ENCODE measurements at places on chromosomes 5 and 9. TPM values are rescaled to one million over a fixed set of nuclear protein-coding genes. Genes with fewer than 3 reads are reported as not detected.

GLDC gene
- 0.70 TPM for total RNA-seq

FAM221B gene
- not detected for total RNA-seq

PCDHB12 gene
- total RNA-seq = not detected

PRKACG gene
- total RNA-seq = not detected

MEIKIN gene
- total RNA-seq = not detected

NNT gene
- total RNA-seq = 56.3 TPM

VCAN gene
- total RNA-seq = 1.7 TPM

SLC46A2 gene
- total RNA-seq = not detected

RABEPK gene
- total RNA-seq = 15.6 TPM

ACOT12 gene
- not detected for total RNA-seq

IL6ST gene
- total RNA-seq = 129 TPM

KCNV2 gene
- total RNA-seq = not detected

DNA sequence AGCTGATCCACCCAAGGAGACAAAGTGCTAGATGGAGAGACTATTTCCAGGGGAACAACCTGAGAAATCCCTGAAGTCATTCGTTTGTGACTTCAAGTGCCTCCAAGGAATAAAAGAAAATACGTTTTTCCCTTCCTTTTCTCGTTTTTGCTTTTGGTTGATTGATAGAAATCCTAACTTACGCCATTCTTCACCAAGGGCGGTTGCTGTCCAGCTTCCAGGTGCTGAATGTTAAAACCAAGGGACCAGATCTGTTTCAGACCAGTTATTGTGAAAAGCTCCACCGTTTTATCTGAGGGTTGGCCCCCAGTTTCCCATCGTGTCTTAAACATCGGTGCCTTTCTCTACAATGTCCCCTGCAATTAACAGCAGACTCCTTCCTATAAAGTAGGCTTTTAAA lies 600.7 kb upstream of the SGCD start:
- H3K36me3 ChIP-seq = no peaks in the 10 kb centered on the region
- H3K4me1 ChIP-seq = no peaks in the 10 kb centered on the region
- peaks cover 40% of the 10 kb centered on the region for H3K27me3 ChIP-seq
- no peak overlapping the region for H3K27ac ChIP-seq
- no peak overlapping the region for H3K4me3 ChIP-seq

- peaks cover under 1% of the 10 kb centered on the region for H3K27me3 ChIP-seq
- H3K27ac ChIP-seq = peak overlapping the region; percentile 52
- H3K4me3 ChIP-seq = no peak overlapping the region
- no peak for DNase-seq
- H3K4me1 ChIP-seq = peaks cover 13% of the 10 kb centered on the region
These were observed 6.0 kb upstream of the PRRT1B start for GRCh38 chr9:131539223-131539923.

- peaks cover 17% of the 10 kb centered on the region for H3K4me1 ChIP-seq
- peak; percentile 17 for DNase-seq
- no peak overlapping the region for H3K27ac ChIP-seq
- H3K4me3 ChIP-seq = peak overlapping the region; percentile 44
These were observed 27.7 kb upstream of the SCGB3A1 start for GRCh38 chr5:180618829-180619562.

GRCh38 chr9:127437497-127438264 lies 13.5 kb downstream of the ZNF79 start:
- DNase-seq = peak; percentile 39
- H3K36me3 ChIP-seq = peaks cover 86% of the 10 kb centered on the region
- no peak overlapping the region for H3K4me3 ChIP-seq
- no peaks in the 10 kb centered on the region for H3K27me3 ChIP-seq
- no peaks in the 10 kb centered on the region for H3K4me1 ChIP-seq
- no peak overlapping the region for H3K27ac ChIP-seq

DNA sequence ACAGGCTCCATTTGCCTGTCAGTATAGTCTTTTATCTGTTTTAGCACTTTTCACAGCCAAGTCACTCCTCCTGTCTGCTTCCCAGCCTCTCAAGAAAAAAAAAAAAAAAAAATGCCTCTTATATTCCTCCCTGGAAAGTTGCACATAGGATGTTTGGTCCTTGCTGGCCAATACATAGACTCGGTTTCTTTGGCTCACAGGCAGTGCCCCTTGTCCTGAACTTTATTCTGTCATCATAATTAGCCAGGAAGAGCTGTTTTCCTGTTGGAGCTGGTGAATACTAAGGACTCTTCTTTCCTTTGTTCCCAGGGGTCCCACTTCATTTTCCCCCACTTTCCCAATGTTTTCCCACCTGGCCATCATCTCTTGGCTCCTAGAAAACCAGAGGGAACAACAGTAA lies 191.2 kb downstream of the NR3C1 start:
- H3K36me3 ChIP-seq = no peaks in the 10 kb centered on the region
- H3K4me1 ChIP-seq = peaks cover 6% of the 10 kb centered on the region
- no peak for DNase-seq
- no peaks in the 10 kb centered on the region for H3K27me3 ChIP-seq
- H3K4me3 ChIP-seq = no peak overlapping the region
- H3K27ac ChIP-seq = no peak overlapping the region

GRCh38 chr5:4976902-4977301 lies 163.2 kb upstream of the ADAMTS16 start:
- H3K4me1 ChIP-seq = no peaks in the 10 kb centered on the region
- no peaks in the 10 kb centered on the region for H3K27me3 ChIP-seq
- no peaks in the 10 kb centered on the region for H3K36me3 ChIP-seq
- no peak overlapping the region for H3K27ac ChIP-seq
- DNase-seq = no peak

- H3K27me3 ChIP-seq = no peaks in the 10 kb centered on the region
- H3K4me1 ChIP-seq = no peaks in the 10 kb centered on the region
- H3K4me3 ChIP-seq = no peak overlapping the region
- H3K27ac ChIP-seq = no peak overlapping the region
These were observed 801 bp upstream of the PRSS3 start for GRCh38 chr9:33794560-33794959.

DNA sequence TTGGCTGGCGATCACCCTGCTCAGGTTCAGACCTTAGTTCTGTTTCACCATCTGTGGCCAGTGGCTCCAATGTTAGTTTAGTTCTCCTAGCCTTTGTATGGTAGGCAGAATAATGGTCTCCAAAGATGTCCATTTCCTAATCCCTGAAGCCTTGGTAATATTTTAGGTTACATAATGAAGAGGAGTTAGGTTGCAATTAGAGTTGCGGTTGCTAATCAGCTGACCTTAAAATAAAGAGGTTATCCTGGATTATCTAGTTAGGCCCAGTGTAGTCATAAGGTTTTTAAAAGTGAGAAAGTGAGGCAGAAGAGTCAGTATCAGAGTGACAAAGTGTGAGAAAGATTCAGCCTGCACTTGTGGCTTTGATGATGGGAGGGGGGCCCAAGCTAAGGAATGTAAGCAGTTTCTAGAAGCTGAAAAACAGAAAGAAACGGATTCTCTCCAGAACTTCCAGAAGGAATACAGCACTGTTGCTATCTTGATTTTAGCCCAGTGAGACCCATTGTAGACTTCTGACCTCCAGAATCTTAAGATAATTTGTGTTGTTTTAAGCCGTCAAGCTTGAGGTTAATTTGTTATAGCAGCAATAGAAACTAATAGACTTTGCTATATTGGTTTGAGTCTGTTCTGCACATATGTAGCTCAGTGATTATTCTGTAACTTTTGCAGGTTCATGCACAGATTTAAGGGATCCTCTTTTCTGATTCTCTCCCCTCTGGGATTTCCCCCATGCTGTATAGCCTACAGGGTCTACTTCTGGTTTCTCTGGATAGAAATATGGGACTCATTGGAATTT lies 21.6 kb downstream of the LNPEP start:
- peak overlapping the region; percentile 47 for H3K27ac ChIP-seq
- peaks cover 44% of the 10 kb centered on the region for H3K4me1 ChIP-seq
- no peak overlapping the region for H3K4me3 ChIP-seq
- no peaks in the 10 kb centered on the region for H3K36me3 ChIP-seq
- no peaks in the 10 kb centered on the region for H3K27me3 ChIP-seq

DNA sequence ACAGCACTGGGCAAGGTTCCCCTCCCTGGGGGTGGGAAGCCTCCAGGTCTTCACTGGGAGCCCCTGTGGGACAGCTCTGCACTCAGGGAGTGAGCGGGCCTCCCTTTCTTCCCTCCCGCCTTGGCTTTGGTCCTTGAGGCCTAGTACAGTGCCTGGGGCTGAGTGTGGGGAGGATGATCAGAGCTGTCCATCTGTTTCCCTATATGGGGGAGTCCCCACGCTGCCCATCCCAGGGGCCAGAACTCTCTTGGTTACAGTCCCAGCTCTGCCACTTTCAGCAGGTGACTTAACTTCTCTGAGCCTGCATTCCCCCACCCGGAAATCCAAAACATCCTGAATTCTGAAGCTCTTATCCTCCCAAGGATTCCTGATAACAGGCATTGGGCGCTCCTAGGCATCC lies 42.6 kb downstream of the DAB2IP start:
- no peak overlapping the region for H3K27ac ChIP-seq
- H3K36me3 ChIP-seq = no peaks in the 10 kb centered on the region
- H3K27me3 ChIP-seq = peaks cover 2% of the 10 kb centered on the region
- no peaks in the 10 kb centered on the region for H3K4me1 ChIP-seq
- no peak for DNase-seq

GRCh38 chr5:159163701-159164046 lies 45.7 kb downstream of the RNF145 start:
- H3K27me3 ChIP-seq = no peaks in the 10 kb centered on the region
- H3K36me3 ChIP-seq = no peaks in the 10 kb centered on the region
- H3K4me1 ChIP-seq = no peaks in the 10 kb centered on the region
- no peak overlapping the region for H3K27ac ChIP-seq
- no peak overlapping the region for H3K4me3 ChIP-seq
- DNase-seq = no peak

- no peak overlapping the region for H3K27ac ChIP-seq
- peaks cover 27% of the 10 kb centered on the region for H3K4me1 ChIP-seq
- peaks cover 11% of the 10 kb centered on the region for H3K36me3 ChIP-seq
- H3K4me3 ChIP-seq = peak overlapping the region; percentile 66
- H3K27me3 ChIP-seq = peaks cover 2% of the 10 kb centered on the region
These were observed 777 bp downstream of the ENDOG start for GRCh38 chr9:128818839-128819715.

DNA sequence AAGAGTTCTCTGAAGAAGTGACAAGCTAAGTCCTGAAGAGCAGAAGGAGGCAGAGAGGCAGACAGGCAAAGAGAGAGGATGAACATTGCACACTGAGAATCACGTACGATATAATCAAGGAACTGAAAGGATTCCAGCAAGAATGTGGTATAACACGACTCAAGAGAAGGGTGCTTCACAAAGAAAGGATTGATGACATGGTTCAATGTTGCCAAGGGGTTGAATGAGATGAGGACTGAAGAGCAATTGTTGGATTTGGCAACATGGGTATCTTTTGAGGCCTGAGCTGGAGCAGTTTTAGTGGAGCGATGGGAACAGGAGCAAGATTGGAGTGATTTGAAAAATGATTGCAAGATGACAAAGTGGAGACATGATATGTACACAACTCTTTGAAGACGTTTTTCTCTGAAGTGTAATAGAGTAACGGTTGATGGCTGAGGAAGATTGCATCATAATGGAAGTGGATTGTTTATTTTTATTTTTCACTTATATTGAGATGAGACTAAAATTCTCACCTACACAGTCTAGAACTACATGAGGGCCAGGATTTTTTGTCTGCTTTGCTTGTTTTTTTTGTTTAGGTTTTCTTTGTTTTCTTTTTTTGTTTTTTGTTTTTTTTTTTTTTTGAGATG lies 1049.9 kb upstream of the WWC1 start:
- no peak for DNase-seq
- no peaks in the 10 kb centered on the region for H3K36me3 ChIP-seq
- H3K4me1 ChIP-seq = no peaks in the 10 kb centered on the region

DNA sequence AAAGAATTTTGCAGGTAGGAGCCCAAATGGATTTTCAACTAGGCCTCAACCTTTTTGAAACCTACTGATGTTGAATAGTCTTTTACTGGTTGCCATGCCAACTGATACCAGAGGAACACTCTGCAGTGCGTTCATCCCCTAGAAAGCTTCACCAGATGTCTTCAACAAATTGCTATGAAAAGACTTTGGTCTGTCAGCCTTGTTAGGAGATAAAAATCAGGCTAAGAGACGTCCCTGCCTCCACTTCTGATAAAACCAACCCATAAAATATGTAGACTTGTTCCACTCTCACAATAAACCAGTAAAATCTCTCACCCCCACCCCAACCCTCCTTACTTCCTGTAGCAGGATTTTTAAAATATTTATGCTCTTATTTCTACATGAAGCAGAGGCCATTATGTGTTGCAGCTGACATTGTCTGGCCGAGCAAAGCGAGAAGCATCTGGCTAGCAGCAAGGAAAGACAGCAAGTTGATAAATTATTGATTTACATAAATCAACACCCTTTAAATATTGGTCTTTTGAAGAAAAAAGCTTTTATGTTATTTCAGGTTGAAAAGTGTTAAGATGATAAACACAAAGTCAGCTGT lies 428.7 kb downstream of the ISL1 start:
- no peak overlapping the region for H3K4me3 ChIP-seq
- no peaks in the 10 kb centered on the region for H3K36me3 ChIP-seq
- no peaks in the 10 kb centered on the region for H3K4me1 ChIP-seq
- H3K27ac ChIP-seq = no peak overlapping the region

GRCh38 chr5:149811453-149811852 lies 81.3 kb downstream of the PPARGC1B start:
- H3K36me3 ChIP-seq = no peaks in the 10 kb centered on the region
- H3K4me1 ChIP-seq = no peaks in the 10 kb centered on the region
- no peaks in the 10 kb centered on the region for H3K27me3 ChIP-seq
- H3K27ac ChIP-seq = no peak overlapping the region
- no peak for DNase-seq

DNA sequence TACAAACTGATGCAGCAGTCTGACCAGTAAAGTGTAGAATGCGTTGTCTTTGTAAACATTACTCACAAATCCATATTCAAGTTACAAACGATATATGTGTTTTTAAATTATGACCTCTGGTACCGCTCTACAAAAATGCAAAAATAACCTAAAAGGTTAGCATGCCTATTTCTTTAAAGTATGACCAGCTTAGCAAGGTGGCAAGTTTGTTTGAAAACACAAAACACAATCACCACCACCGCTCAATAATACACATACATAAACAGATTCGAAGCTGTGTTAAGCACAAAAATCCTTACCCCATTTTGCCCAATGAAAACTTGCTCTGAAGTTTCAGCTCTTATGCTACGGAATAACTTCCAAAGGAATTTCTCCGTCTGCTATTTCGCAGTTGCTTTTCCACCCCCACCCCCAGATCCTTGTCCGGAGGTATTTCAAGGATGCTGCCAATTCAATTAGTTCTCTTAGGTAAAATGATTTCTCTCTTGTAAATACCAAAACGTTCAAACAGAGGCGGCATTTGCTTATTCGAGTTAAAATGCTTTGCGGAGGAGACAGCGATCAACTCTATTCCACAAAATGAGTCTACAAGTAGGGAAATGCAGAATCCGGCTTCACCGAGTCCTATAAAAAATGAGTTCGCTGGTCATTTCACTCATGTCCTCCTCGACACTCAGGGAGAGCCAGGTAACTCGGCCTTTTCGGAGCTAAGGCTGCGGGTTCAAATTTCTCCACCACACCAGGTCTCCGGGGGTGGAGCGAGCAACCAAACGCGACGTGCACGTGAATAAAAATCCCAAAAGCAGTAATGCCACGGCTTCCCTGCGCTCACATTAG lies 1.2 kb downstream of the HOMER1 start:
- H3K4me1 ChIP-seq = peaks cover 15% of the 10 kb centered on the region
- H3K4me3 ChIP-seq = peak overlapping the region; percentile 86

Measured in T-cell (primary cell).